Cortex of kidney (tissue), 1 donor: ENCODE measurements at places on chromosomes 5 and 9.

GRCh38 chr9:109440117-109440515, 58.0 kb downstream of the PTPN3 start:
- DNase-seq, result no peak

DNA sequence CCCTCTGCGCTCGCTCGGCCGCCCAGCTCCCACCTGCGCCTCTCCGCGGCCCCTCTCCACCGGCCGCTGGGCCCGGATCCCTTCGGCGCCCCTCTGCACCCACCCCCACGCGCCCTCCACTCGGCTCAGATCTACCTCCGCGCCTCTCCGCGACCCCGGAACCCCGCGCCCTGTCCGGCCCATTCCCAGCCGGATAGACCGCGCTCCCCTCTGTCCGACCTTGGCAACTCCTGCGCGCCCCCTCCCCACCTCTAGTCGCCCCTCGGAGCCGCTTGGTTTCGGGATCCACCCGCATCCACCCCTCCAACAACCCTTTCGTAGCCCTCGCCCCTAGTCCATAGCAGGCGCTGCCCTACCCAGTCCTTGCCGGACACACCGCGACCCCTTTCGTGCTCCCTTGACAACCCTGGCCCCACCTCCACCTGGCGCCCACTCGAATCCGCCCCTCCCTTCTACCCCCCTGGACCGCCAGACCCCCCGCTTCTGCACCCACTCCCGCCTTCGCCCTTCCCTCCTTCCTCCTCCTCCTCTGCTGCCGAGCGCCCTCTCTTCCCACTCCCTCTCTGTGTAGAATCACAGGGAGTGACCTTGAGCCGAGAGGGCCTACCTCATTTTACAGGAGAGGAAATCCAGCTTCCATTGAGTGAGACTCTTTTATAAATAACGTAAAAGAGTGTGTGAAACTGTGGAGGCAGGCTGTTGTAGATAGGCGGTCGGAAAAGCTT, 525 bp upstream of the AK3 start:
- DNase-seq, result no peak

GRCh38 chr9:123713282-123713681, 216.6 kb downstream of the DENND1A start:
- DNase-seq, result no peak

GRCh38 chr9:117466111-117466510, 51.3 kb upstream of the ASTN2 start:
- no peak for DNase-seq

- DNase-seq, result no peak
Measured at GRCh38 chr9:16519001-16519400, 351.5 kb downstream of the BNC2 start.

DNA sequence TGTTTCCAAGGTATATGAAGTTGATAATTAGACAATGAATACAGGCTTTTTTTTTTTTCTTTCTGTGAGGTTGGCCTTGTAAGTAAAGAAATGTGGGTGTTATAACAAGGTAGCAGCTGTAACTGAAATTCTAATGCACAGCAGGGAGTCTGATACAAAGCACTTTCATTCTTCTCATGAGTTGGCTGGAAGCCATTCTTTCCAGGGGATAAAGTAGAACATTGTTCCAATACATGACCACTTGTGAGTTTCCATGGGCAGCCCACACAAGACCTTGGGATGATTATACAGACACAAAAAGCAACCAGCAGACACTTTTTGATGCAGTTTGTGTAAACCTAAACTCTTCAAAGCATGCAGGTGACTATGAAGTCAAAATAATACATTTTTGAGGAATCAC, 1785.9 kb upstream of the WWC1 start:
- no peak for DNase-seq

DNA sequence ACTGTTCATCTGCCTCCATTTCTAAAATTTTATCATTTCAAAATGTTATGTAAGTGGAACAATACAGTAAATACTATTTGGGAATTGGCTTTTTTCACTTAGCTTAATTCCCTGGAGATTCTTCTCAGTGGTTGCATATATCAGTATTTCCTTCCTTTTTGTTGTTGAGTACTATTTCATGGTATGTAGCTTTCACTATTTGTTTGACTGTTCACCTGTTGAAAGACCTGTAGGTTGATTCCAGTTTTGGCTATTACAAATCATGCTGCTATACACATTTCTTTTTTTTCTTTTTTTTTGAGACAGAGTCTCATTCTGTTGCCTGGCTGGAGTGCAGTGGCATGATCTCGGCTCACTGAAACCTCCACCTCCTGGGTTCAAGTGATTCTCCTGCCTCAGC, 33.0 kb upstream of the PWWP2A start:
- DNase-seq, result no peak
